ENCODE measurements at places on chromosomes 3 and 15.

- no peak overlapping the region for H3K4me3 ChIP-seq
- H3K4me1 ChIP-seq = no peaks in the 10 kb centered on the region
- H3K27me3 ChIP-seq = no peaks in the 10 kb centered on the region
- DNase-seq = no peak
- no peaks in the 10 kb centered on the region for H3K36me3 ChIP-seq
These were observed 515.2 kb downstream of the RSL24D1 start for GRCh38 chr15:54681584-54681983.

- H3K36me3 ChIP-seq = no peaks in the 10 kb centered on the region
These were observed 1.1 kb downstream of the HYAL3 start for GRCh38 chr3:50297896-50298725.

GRCh38 chr3:64187065-64187959 is 38.0 kb downstream of the PRICKLE2 start:
- no peak overlapping the region for H3K27ac ChIP-seq
- peaks cover 3% of the 10 kb centered on the region for H3K27me3 ChIP-seq
- H3K4me3 ChIP-seq = no peak overlapping the region
- no peaks in the 10 kb centered on the region for H3K36me3 ChIP-seq

- DNase-seq = no peak
- no peaks in the 10 kb centered on the region for H3K27me3 ChIP-seq
- H3K27ac ChIP-seq = no peak overlapping the region
- H3K4me3 ChIP-seq = no peak overlapping the region
These were observed 334.9 kb downstream of the NEK10 start for GRCh38 chr3:27034255-27034654.

DNA sequence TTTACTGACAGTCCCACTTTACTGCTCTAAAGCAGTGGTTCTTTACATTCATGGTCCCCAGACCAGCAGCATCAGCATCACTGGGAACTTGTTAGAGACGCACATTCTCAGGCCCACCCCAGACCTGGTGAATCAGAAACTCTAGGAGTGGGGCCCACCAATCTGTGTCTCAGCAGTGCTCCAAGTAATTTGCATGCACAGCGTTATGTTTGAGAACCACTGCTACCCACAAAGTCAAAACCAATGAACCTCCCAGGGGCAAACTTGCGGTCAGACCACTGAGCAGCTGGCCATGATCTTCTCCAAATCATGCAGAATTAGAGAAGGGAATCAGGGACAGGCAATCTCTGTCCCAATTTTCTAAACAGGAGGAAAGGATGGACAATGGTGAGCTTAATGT is 58.5 kb downstream of the ST8SIA2 start:
- no peak for DNase-seq
- no peak overlapping the region for H3K27ac ChIP-seq
- H3K36me3 ChIP-seq = no peaks in the 10 kb centered on the region
- peaks cover 3% of the 10 kb centered on the region for H3K27me3 ChIP-seq

DNA sequence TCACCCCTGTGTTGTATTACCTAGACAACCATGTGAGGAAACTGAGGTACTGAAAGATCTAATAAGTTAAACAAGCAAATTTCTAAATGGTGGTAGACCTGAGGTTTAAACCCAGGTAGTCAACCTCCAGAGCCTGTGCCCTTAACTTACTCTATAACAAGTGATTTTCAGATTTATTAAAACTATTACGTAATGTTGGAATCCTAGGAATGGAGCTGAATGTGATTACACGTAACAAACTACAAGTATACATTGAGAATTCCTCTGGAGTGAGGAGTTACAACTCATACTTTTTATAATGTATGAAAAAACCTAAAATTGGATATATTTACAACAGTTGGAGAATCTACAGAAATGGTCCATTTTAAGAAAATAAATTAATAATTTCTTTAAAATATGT is 18.0 kb downstream of the FAM98B start:
- peaks cover 4% of the 10 kb centered on the region for H3K36me3 ChIP-seq
- no peak for DNase-seq
- H3K4me1 ChIP-seq = no peaks in the 10 kb centered on the region
- no peaks in the 10 kb centered on the region for H3K27me3 ChIP-seq
- H3K4me3 ChIP-seq = no peak overlapping the region

GRCh38 chr15:99562238-99562637 is 3.5 kb upstream of the MEF2A start:
- peaks cover 3% of the 10 kb centered on the region for H3K36me3 ChIP-seq
- DNase-seq = no peak
- H3K4me3 ChIP-seq = no peak overlapping the region
- peaks cover 38% of the 10 kb centered on the region for H3K4me1 ChIP-seq
- H3K27me3 ChIP-seq = peaks cover 8% of the 10 kb centered on the region

DNA sequence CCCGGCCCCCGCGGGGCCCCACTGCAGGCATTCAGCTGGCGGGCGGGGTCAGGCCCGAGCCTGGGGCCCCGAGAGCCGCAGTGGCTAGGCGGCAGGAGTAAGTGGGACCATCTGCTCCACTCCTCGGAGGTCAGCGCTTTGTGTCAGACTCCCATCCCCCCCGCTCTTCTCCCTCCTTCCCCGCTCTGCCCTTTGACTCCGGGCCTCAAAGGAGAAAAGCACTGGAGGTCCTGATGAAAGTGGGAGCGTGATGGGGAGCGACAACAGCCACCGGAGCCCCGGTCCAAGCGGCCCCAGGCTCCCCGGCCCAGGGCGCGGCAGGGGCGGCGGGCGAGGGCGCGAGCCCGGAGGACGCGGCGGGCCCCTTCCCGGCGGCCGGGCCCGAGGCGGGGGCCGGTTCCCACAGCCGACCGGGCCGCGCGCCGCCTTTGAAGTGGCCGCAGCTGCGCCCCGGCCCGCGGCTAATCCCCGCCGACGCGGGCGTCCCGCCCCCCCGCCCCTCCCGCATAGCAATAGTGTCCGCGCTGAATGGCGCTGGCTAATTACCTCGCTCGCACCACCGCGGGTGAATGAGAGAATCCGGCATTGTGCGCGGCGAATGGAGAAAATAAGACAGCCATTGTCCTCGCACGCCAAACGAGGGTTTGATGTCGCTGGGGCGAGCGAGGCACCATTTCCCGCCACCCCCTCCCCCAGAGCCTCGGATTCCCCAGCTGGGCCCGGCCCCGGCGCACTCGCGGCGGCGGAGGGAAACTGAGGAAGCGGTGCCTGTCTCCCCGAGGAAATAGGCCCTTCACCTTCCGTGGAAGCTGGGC is 22.4 kb downstream of the IGDCC3 start:
- H3K4me1 ChIP-seq = peaks cover 42% of the 10 kb centered on the region
- no peak overlapping the region for H3K27ac ChIP-seq
- peaks cover 34% of the 10 kb centered on the region for H3K36me3 ChIP-seq

DNA sequence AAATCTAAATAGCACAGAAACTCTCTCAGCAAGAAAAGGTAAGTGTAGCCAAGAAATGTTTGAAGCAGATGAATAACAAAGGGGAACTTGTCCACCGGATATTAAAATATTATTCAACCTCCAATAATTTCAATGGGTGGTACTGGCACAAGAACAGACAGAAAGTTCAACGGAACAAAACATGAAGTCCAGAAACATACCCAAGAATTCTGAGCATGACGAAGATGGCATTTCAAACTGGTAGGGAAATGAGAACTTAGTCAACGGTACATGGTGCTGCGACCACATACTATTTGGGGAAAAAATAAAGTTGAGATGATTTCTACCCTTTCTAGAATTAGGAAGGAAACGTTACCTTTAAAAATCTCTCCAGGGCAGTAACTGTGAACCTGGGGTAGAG is 5.5 kb downstream of the CHSY1 start:
- no peak overlapping the region for H3K27ac ChIP-seq
- H3K4me3 ChIP-seq = no peak overlapping the region
- DNase-seq = no peak
- no peaks in the 10 kb centered on the region for H3K36me3 ChIP-seq

GRCh38 chr15:50259276-50259675 is 6.2 kb downstream of the HDC start:
- H3K4me1 ChIP-seq = peaks cover 10% of the 10 kb centered on the region
- no peak for DNase-seq
- H3K27me3 ChIP-seq = no peaks in the 10 kb centered on the region
- H3K36me3 ChIP-seq = no peaks in the 10 kb centered on the region
- no peak overlapping the region for H3K27ac ChIP-seq

DNA sequence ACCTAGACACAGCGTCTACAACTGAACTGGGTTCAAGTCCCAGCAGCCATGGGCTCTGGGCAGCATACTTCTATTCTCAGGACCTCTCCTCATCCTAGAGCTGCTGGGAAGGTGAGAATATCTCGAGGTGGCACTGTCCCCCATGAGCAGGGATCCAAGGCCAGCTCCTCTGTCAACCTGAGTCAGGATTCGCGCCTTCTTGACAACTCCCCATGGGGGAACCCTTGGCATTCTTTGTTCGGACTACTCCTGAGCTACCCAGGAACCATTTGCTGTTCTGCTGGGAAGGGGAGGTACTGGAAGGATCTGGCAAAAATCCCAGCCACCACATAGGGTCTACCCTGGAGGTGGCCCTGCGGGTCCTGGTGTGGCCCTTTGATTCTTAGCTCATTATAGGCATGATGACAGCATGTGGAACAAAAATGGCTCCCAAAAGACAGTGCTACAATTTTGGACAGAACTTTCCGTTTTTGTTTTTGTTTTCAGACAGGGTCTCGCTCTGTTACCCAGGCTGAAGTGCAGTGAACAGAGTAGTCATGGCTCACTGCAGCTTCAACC is 22.3 kb downstream of the PLXNB1 start:
- no peak overlapping the region for H3K4me3 ChIP-seq
- H3K27me3 ChIP-seq = peaks cover 2% of the 10 kb centered on the region
- H3K4me1 ChIP-seq = peaks cover 10% of the 10 kb centered on the region
- H3K36me3 ChIP-seq = peaks cover 38% of the 10 kb centered on the region
- DNase-seq = peak; percentile 2

- H3K4me3 ChIP-seq = no peak overlapping the region
These were observed 99.7 kb upstream of the TLE3 start for GRCh38 chr15:70197318-70197944.

DNA sequence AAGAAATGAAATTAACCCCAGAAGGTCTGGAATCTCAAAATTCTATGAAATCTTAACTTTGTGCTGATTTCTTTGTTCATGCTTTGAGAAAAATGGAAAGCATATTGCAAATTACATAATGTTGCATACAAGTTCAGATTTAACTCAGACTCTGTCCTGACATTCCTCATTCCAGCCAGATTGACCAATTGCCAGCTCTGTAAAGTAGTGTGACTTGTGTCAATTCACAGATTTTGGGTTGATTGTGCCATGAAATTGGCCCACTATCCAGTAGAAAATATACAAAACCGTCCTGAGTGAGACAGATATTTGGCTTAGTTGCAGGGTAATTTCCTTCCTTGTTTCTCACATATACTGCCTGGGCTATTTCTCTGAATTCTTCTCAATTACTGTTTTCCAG is 1312.6 kb downstream of the ROBO1 start:
- no peak for DNase-seq
- H3K27me3 ChIP-seq = no peaks in the 10 kb centered on the region
- no peak overlapping the region for H3K4me3 ChIP-seq

GRCh38 chr3:101189796-101190195 is 130.6 kb downstream of the IMPG2 start:
- DNase-seq = no peak
- H3K4me3 ChIP-seq = no peak overlapping the region
- no peaks in the 10 kb centered on the region for H3K27me3 ChIP-seq
- H3K4me1 ChIP-seq = no peaks in the 10 kb centered on the region
- H3K27ac ChIP-seq = no peak overlapping the region

DNA sequence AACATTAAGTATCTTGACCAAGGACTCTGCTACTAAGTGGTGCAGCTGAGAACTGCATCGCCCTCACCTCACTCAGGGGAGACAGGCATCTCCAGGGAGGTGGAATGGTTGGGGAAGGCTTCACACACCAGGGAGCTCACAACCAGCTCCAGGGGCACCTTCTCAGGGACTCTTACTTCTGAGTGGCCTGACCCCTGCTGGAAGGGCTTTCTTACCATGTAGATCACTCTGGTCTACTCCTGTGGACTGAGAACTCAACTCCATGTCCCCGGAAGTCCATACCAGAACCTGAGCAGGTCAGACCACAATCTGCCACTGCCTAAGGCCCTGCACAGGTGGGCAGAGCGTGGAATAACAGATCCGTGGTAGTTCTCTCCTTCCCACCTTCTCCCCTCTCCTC is 140.5 kb downstream of the TLE3 start:
- no peak overlapping the region for H3K4me3 ChIP-seq
- no peaks in the 10 kb centered on the region for H3K36me3 ChIP-seq
- H3K27ac ChIP-seq = no peak overlapping the region
- DNase-seq = no peak
- no peaks in the 10 kb centered on the region for H3K27me3 ChIP-seq

GRCh38 chr15:86197770-86198169 is 118.1 kb downstream of the AGBL1 start:
- no peak overlapping the region for H3K27ac ChIP-seq
- H3K4me1 ChIP-seq = no peaks in the 10 kb centered on the region
- H3K4me3 ChIP-seq = no peak overlapping the region
- H3K27me3 ChIP-seq = no peaks in the 10 kb centered on the region

GRCh38 chr3:134090031-134090430 is 60.3 kb upstream of the SLCO2A1 start:
- peaks cover 9% of the 10 kb centered on the region for H3K36me3 ChIP-seq
- H3K27me3 ChIP-seq = peaks cover 2% of the 10 kb centered on the region
- no peak overlapping the region for H3K4me3 ChIP-seq
- DNase-seq = no peak

DNA sequence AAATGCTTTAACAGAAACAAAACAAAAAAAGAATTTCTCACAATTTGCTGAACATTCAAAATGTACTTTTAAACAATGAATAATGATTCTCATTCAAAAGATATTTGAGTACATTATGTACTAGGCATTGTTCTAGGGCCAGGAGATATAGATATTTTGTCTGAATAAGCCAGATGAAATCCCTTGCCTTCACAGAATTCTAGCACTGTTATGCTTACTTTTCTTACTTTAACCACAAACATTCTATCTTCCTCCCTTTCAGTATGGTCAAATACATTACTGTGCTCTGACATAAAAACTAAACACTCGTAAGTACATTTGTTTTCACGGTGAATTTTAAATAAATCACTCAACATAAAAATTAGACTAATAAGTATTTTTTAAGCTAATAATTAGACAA is 116.7 kb downstream of the ADAM10 start:
- peaks cover 2% of the 10 kb centered on the region for H3K27me3 ChIP-seq
- peaks cover 13% of the 10 kb centered on the region for H3K36me3 ChIP-seq
- H3K4me3 ChIP-seq = no peak overlapping the region
- DNase-seq = no peak
- H3K4me1 ChIP-seq = peaks cover 11% of the 10 kb centered on the region

- no peaks in the 10 kb centered on the region for H3K27me3 ChIP-seq
- no peaks in the 10 kb centered on the region for H3K4me1 ChIP-seq
- no peak for DNase-seq
- H3K27ac ChIP-seq = no peak overlapping the region
- no peaks in the 10 kb centered on the region for H3K36me3 ChIP-seq
These were observed 17.3 kb downstream of the PP2D1 start for GRCh38 chr3:19994796-19995195.

- no peak for DNase-seq
- H3K27ac ChIP-seq = no peak overlapping the region
- no peaks in the 10 kb centered on the region for H3K36me3 ChIP-seq
These were observed 33.0 kb downstream of the CCDC39 start for GRCh38 chr3:180646187-180646790.

- no peak overlapping the region for H3K27ac ChIP-seq
- H3K27me3 ChIP-seq = peaks cover 4% of the 10 kb centered on the region
- DNase-seq = no peak
These were observed 62.7 kb downstream of the CCNL1 start for GRCh38 chr3:157097198-157097597.

- DNase-seq = no peak
- no peaks in the 10 kb centered on the region for H3K4me1 ChIP-seq
- peaks cover 2% of the 10 kb centered on the region for H3K27me3 ChIP-seq
- H3K4me3 ChIP-seq = no peak overlapping the region
These were observed 42.9 kb downstream of the GALK2 start for GRCh38 chr15:49212897-49213296.

All from endothelial cell (in vitro differentiated cells).